ENCODE measurements at places on chromosomes 1 and 21.

DNA sequence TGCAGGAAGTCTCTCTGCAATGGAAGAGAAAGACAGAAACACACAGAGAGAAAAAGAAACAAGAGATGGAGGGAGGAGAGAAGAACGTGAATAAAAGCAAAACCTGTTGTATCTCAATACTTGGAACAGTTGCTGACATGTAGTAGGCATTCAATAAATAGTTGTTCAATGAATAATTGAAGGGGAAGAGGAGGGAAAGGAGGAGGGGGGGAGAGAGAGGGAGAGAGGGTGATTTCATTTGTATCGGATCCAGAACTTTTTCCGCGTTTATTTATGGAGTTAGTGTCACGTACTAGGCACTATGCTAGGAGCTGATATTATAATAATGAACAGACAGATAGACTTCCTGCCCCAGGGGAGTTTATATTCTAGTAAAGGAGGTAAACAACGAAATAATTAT, 144.1 kb downstream of the OMA1 start:
- no peak for DNase-seq

- DNase-seq = no peak
These were observed 204.9 kb downstream of the KCNJ6 start for GRCh38 chr21:37711286-37711829.

DNA sequence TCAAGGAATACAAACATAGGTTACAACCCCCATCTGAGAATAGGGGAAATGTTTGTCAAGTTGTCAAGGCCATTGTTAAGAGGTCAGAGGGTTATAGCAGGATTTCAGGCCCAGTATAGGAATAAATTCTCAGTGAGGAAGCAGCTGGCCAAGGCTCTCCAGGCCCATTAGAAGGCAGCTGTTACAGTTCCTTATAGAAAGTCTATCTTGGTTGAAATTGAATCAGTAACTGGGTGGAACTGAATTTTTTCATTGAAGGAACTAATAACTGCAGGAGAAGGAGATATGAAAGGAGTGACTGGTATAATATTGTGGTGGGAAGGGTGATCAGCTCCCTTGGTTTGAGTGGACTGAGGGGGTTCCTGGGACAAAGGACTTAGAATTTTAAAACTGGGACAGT, 134.1 kb downstream of the CYYR1 start:
- no peak for DNase-seq

DNA sequence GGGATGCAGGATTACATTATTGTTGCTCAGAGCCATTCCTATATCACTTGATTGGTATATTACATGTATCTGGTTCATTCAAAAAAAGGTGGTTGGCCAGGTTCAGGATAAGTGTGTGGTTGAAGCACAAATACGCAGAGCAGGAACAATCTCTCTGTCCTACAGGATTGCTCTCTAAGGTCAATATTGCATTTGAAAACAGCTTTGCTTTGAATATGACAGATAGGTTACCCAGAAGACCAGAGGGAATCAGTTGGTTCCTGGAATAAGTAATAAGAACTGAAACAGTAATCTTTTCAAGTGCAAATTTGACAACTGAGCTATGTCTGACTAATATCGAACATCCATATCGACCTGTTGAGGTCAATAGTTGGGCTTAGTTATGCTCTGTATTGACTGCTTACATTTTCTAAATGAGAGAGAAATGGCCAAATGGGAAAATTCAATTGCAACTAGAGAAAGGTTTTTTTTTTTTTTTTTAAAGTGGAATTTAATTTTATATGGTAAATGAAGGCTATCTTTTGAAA, 176.8 kb downstream of the ATP6V1G3 start:
- no peak for DNase-seq

DNA sequence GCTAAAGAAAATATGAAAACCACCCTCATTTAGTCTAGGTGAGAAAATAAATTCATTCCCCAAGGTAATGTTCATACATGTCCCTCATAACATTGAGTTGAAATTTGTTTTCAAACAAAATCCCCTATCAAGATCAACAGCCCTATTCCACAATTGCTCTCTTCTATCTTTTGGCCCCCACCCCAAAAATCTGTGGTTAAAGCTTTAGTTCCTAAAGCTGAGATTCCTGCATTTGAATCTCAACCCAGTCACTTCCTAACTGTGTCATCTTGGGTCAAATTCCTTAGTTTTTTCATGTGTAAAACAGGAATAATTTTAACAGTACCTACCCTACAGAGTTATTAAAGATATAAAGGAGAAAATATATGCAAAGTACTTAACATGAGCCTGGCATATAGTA, 22.0 kb downstream of the KIAA0319L start:
- no peak for DNase-seq

DNA sequence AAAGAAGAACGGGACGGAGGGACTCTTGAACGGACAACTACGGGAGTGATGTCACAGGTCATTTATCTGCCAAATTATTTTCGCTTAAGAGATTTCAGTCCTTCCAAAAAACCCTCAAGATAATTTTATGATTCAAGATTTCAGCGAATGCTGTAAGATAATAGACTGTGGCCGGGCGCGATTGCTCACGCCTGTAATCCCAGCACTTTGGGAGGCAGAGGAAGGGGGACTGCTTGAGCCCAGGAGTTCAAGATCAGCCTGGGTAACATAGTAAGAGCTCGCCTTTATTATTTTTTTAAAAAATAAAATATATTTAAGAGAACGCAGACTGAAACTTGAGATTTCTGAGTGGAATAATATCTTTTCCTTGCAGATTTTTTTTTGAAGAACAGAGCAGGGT, 609 bp downstream of the RWDD2B start:
- DNase-seq = no peak

- DNase-seq = no peak
These were observed 25.2 kb downstream of the MAPKAPK2 start for GRCh38 chr1:206709772-206710459.

GRCh38 chr1:210446479-210446878, 117.8 kb downstream of the HHAT start:
- peak; percentile 13 for DNase-seq

DNA sequence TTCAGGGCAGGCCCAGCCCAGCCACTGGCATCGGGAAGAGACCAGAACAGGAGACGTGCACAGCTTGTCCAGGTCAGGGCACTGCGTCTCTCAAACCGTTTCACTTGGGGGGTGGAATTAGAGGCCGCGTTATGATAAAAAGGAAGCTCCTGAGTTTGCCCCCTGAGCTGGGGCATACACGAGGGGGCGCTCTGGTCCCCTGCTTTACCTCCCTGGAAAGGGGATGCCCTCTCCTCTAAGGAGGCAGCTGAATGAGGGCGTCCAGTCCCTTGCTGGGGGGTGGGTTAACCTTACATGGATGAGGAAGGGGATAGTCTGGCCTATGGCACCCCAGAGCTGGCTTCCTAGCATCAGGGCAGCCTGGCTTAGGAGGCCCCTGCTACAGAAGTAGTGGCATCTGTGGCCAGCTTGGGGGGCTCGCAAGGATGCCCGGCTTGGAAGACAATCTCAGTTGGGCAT, 2.3 kb downstream of the MYOG start:
- no peak for DNase-seq

- no peak for DNase-seq
These were observed 258.0 kb downstream of the PTBP2 start for GRCh38 chr1:96979304-96980268.

GRCh38 chr1:7539769-7540175, 231.3 kb upstream of the VAMP3 start:
- peak; percentile 52 for DNase-seq

- DNase-seq = no peak
These were observed 98.2 kb upstream of the ARTN start for GRCh38 chr1:43835082-43836021.

GRCh38 chr1:164588516-164589341, 29.7 kb downstream of the PBX1 start:
- no peak for DNase-seq

DNA sequence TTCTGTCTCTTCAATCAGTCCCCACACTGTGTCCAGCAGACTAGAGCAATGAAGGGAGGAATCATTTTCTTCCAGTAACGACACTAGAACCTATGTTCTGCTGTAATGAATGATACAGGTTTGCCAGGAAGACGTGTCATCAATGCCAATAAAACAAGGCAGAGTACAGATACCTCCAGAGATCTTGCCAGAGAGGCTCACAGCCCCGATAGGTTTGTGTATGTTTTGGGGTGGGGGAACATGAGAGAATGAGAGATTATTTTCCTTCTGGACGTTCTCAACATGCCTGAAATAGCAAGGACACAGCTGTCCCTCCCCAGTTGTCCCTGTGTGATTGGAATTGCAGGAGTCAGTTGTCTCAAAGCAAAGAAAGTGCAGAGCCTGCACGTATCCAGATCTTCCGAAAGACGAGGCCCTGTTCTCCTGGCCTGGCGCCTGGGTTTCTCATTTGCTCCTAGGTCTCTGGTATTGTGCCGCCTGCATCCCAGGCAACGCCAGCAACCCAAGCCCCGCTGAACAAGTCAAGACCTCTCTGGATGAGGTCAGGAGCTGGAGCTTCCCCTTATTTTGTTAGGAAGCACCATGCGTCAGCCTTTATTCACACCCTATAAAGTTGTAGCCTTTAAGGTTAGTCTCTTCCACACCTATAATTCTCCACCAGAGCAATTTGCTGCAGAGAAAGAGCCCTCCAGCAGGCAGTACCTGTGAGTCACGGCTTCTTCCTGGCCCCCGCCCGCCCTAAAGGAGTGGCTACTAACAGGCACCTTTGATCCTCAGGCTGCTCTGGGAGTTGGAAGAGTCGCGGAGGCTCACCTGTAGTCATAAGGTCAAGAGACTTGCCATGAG, 130.5 kb downstream of the TOMM20 start:
- no peak for DNase-seq

DNA sequence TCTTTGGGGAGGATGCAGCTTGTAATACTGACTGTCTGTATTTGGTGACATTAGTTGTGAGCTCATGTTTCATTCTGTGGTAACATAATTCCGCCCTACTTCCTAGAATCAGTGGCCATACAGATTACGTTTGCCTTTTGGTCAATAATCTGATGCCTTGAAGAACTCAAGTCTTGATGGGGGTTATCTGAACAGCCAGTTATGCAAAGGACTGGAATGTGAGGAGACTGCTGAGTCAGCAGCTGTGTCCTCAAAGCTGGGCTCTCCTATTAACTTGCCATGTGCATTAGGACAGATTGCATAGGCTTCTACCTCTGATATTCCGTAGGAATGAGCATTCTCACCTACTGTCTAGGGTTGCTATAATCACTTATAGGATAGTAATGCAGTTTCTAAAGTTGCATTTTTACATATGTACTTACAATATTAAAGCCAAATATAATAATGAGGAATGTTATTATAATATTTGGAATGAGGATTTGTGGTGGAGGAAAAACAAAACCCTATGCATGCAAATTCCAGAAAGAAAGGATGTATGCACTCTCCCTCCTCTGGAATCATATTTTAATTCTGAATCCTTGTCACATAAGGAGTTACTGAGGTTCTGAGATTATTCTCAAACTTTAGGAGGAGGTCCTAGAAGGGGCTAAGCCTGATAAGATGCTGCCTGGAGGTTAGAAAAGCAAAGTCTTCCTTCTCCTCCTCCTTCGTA, 116.0 kb downstream of the NOS1AP start:
- DNase-seq = no peak

DNA sequence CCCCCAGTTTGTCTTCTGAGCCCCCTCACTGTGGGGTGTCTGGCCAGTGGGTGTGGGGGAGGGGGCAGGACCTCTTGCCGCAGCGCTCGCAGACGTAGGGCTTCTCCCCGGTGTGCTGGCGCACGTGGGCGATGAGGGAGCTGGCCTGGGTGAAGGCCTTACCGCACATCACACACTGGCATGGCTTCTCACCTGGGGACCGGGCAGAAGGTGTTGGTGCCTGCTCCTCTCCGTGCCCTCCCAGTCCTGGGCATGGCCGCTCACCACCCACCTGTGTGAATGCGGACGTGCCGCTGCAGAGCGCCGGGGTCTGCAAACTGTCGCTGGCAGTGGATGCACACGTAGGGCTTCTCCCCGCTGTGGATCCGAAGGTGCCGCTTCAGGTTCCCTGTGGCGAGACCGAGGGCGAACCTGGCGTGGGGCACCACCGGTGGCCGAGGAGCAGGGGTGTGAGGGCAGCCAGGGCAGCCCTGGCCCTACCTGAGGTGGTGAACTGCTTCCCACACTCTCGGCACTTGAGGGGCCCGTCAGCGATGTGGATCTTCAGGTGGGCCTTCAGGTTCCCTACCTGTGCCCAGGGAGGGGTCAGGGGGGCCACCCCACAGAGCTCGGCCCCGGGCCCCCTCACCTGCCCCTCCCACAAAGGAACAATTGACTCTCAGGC, 32.4 kb downstream of the ZBTB17 start:
- no peak for DNase-seq

DNA sequence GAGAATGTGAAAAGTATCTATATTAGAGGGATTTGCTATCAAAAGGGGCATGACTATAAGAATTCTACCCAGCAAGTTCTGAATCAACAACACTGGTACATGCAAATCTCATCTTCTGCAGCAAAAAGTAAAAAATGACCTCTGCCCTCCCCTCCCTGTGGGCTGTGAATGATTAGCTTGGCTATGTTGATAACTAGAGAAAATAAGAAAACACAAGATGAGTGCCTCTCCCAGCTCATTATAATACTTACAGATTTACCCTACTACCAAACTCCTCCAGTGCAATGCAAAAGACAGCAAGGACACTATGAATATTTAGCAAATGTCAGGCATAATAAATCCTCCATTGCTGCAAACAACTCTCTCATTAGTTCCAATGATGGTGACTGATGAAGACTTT, 102.4 kb downstream of the SLC45A1 start:
- DNase-seq = no peak

GRCh38 chr1:235421751-235422150, 54.5 kb downstream of the TBCE start:
- DNase-seq = no peak

- no peak for DNase-seq
These were observed 141.8 kb downstream of the RGS7 start for GRCh38 chr1:241215203-241215602.

GRCh38 chr1:5708346-5709245, 283.6 kb downstream of the NPHP4 start:
- DNase-seq = no peak

- DNase-seq = no peak
These were observed 76.9 kb downstream of the EPS15 start for GRCh38 chr1:51442198-51442597.

DNA sequence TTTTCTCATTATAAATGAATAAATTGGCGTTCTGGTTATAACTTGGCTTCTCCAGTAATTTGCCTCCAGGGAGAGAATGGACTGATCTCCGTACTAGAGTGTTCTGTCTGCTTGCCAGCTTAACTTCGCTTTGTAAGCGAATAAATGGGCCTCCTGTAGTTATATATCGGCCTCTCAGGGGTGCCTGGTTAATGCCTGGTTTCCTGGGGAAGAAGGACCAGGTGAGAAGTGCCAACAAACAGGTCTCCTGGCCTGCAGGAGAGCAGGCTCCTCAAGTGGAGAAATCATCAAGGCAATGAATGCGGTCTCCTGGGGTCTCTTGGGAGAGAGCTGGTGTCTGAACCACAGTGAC, 107.4 kb upstream of the SERBP1 start:
- no peak for DNase-seq

- DNase-seq = no peak
These were observed 9.4 kb downstream of the EPHA2 start for GRCh38 chr1:16146279-16147155.

All from NCI-H2029 (cell line).